ENCODE measurements at places on chromosomes 4 and X. TPM values are rescaled to one million over a fixed set of nuclear protein-coding genes. Genes with fewer than 3 reads are reported as not detected.

ASMT gene
- 0.87 TPM for total RNA-seq

USP26 gene
- 0.11 TPM for total RNA-seq

CFAP99 gene
- 0.41 TPM for total RNA-seq

DNA sequence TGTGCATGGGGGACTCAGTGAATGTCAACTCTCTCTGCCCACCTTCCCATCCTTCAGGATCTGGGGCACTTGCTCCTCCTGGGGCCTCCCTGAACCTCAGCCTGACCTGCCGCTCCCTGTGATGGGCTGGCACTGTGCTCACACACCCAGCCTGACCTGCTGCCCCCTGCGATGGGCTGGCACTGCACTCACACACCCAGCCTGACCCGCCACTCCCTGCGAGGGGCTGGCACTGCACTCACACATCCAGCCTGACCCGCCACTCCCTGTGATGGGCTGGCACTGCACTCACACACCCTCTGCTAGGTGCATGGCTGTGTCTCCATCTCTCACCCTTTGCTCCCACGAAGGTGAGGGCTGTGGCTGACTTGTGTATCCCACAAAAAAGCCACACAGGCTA is 103.4 kb downstream of the ABLIM2 start:
- H3K4me3 ChIP-seq: no peak overlapping the region
- peaks cover 4% of the 10 kb centered on the region for H3K27me3 ChIP-seq
- H3K4me1 ChIP-seq: peaks cover 20% of the 10 kb centered on the region
- H3K36me3 ChIP-seq: peaks cover 21% of the 10 kb centered on the region
- no peak overlapping the region for H3K27ac ChIP-seq

DNA sequence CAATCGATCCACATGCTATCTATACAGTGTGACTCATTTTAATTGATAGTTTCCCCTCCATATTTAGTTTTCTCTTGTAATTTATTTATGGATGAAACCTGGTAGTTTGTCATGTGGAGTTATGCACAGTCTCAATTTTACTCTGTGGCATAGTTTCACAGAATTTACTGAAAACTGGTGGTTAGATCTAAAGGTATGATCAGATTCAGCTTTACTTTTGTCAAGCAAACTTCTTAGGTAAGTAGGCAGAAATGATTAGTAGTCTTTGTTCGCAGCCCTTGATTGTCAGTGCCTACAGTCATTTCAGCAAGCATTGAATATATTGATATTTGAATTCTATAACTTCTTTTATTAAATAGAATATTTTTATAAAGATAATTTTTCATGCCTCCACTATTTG is 2.5 kb downstream of the ADD1 start:
- peaks cover 36% of the 10 kb centered on the region for H3K4me1 ChIP-seq
- no peaks in the 10 kb centered on the region for H3K36me3 ChIP-seq
- H3K27ac ChIP-seq: no peak overlapping the region
- no peak for DNase-seq

- no peaks in the 10 kb centered on the region for H3K36me3 ChIP-seq
- H3K4me3 ChIP-seq: peak overlapping the region; percentile 52
- H3K27ac ChIP-seq: no peak overlapping the region
- DNase-seq: peak; percentile 23
- peaks cover 55% of the 10 kb centered on the region for H3K27me3 ChIP-seq
These were observed 593 bp downstream of the ELF4 start for GRCh38 chrX:130109429-130110378.

GRCh38 chr4:66562276-66562806 is 892.1 kb upstream of the EPHA5 start:
- H3K4me3 ChIP-seq: no peak overlapping the region
- DNase-seq: no peak
- H3K27me3 ChIP-seq: no peaks in the 10 kb centered on the region
- H3K27ac ChIP-seq: no peak overlapping the region
- peaks cover 10% of the 10 kb centered on the region for H3K4me1 ChIP-seq

DNA sequence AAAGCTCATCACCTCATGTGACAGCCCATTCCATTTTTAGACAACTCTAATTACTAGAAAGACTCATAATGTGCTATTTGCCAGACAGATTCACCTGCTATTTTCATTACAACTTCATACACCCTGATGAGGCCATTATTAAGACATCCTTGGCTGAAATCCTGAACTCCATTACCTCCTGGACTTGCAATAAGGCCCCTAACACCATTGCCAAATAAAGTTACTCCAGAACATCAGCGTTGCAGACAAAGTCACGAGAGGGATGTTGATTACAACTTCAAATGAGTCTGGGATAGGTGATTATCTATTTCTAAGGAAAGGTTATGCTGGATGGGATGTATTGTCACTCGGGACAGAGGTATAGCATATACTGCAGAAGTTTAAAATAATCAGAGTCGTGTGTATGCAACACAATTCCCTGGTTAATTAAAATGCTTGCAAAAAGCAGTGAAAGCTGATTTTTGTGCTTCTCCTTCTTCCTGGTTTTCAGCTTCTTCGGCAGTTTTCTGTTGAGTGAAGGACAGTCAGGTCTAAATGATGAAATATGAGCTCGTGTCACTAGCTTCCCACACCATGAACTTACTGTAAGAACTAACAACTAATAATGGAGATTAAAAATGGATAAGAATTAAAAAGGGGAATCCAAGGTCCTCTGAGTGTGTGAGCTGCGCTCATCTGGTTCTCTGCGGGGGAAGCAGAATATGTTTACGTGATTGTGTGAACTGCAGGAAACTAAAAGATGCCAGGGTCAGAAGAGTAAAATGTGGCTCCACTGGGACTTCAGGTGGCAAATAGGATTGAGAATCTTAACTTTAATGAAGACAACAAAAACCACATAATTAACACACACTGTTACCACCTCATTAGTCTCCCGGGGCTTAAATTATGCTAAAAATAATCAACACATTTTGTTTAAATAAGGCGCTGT is 17.6 kb upstream of the SOD3 start:
- no peaks in the 10 kb centered on the region for H3K36me3 ChIP-seq
- peaks cover 13% of the 10 kb centered on the region for H3K4me1 ChIP-seq
- H3K27ac ChIP-seq: no peak overlapping the region
- H3K4me3 ChIP-seq: no peak overlapping the region

DNA sequence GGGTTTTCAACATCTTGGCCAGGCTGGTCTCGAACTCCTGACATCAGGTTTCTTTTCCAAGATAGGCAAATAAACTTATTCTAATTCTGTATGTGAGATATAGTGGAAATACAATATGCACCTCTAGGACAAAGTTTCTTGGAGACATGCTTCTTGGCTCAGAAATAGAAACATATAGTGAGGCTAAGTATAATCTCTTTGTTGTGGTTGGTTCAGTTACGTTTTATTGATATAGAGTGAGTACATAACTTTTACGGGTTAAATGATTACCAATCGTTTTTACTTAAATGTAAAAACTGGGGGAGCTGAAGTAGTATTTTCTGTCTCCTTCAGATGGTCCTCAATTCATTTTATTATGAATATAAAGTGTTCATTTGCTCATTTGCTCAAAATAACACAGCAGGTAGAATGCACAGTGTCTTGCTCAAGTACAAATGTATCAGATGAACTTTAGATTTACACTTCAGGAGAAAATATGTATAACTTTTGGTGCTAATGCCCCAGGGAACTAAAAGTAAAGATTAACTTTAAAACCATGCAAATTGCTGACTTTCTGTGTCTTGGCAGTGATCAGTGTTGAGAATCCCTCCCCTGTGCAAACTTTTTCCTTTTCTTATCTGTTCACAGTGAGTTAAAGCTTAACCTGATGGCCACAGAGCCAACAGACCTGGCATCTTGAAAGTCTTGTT is 77.6 kb downstream of the AFF1 start:
- no peak overlapping the region for H3K4me3 ChIP-seq
- no peak for DNase-seq
- H3K27ac ChIP-seq: peak overlapping the region; percentile 78
- peaks cover 90% of the 10 kb centered on the region for H3K4me1 ChIP-seq
- no peaks in the 10 kb centered on the region for H3K27me3 ChIP-seq

- no peak overlapping the region for H3K4me3 ChIP-seq
- DNase-seq: no peak
- H3K27me3 ChIP-seq: no peaks in the 10 kb centered on the region
- no peak overlapping the region for H3K27ac ChIP-seq
- peaks cover 5% of the 10 kb centered on the region for H3K4me1 ChIP-seq
These were observed 1454.2 kb downstream of the ARAP2 start for GRCh38 chr4:34790131-34790530.

- H3K36me3 ChIP-seq: peaks cover 4% of the 10 kb centered on the region
- peaks cover 3% of the 10 kb centered on the region for H3K27me3 ChIP-seq
- DNase-seq: no peak
These were observed 4.6 kb downstream of the TXK start for GRCh38 chr4:48129307-48130014.

TEX11 gene
- 0.18 TPM for total RNA-seq

DNA sequence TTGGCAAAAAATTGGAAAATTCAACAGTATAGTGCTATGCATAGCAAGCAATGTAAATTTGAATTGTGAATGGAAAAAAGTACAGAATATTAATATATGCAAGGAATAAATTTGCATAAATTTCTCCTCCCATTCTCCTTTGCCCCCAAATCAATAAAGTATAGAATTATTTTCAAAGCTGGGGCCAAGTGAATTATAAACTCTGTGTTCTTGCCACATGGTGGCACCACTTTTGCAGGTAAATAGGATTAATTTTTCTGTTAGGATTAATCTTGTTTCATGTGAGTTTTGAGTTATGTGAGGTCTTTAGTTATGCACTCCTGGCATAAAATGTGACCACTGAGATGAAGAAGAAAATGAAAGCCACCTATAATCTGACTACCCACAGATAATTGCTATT is 19.9 kb downstream of the COPS4 start:
- H3K4me1 ChIP-seq: 0 out of 2 replicates have a peak, but pooled peaks cover 6% of the 10 kb centered on the region
- DNase-seq: no peak
- no peaks in the 10 kb centered on the region for H3K27me3 ChIP-seq
- no peak overlapping the region for H3K27ac ChIP-seq
- peaks cover 41% of the 10 kb centered on the region for H3K36me3 ChIP-seq

CXCL11 gene
- total RNA-seq: not detected

GRCh38 chr4:184446132-184446658 is 28.2 kb downstream of the IRF2 start:
- H3K4me1 ChIP-seq: peaks cover 84% of the 10 kb centered on the region
- H3K36me3 ChIP-seq: no peaks in the 10 kb centered on the region
- peak overlapping the region; percentile 5 for H3K27ac ChIP-seq
